ENCODE measurements at places on chromosomes 11 and 22.

DNA sequence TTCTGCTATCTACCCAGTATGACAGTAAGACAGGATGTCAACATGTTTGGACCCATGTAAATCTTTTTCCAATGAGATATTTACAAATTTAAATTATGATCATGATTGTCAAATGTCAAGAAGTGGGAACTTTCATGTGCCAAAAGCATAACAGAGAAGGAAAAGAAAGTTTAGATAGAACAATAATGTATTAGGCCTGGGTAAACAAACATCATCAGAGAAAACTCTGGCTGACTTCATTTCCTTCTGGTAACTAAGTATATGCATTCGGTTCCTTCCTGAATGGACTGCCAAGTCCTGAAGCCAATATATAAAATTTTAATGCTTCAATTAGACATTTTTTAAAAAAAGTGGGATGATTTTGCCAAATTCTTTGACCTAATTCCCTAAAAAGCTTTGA is 16.5 kb downstream of the RNF141 start:
- no peak for DNase-seq

DNA sequence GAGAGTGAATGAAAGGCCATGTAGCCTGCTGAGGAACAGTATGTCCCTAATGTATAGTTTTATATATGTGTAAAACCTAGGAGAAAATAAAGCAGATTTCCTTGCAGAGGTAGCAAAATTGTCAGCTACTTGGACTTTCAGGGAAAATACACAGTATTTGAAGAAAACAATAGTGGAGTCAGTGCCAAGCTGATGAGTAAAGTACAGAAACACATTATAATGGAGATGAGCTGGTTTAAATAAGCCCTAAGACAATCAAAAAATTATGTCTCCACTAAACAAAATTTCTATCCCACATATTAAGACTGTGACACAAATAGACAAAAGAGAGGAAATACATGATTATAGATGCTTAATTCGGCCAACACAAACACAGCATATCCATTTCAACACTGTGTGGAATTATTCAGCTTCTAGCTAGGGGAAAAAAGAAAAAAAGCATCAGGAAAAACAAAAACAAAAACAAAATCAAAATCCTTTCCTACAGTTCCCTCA is 75.9 kb downstream of the MAML2 start:
- no peak for DNase-seq

GRCh38 chr22:25644122-25644521 is 79.6 kb downstream of the GRK3 start:
- DNase-seq: no peak

DNA sequence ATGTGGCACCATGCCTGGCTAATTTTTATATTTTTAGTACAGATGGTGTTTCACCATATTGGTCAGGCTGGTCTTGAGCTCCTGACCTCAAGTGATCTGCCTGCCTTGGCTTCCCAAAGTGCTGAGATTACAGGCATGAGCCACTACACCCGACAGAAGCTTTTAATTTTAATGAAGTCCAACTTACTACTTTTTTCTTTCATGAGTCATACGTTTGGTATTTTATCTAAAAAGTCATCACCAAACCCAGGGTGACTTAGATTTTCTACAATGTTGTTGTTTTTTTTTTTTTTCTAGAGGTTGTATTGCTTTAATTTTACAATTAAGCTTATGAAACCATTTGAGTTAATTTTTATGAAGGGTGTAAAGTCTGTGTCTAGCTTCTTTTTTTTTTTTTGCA is 34.9 kb downstream of the JRKL start:
- DNase-seq: no peak

Data from BE2C (cell line).